Urinary bladder (tissue), 4 donors: ENCODE measurements at places on chromosomes 13 and 19.

DNA sequence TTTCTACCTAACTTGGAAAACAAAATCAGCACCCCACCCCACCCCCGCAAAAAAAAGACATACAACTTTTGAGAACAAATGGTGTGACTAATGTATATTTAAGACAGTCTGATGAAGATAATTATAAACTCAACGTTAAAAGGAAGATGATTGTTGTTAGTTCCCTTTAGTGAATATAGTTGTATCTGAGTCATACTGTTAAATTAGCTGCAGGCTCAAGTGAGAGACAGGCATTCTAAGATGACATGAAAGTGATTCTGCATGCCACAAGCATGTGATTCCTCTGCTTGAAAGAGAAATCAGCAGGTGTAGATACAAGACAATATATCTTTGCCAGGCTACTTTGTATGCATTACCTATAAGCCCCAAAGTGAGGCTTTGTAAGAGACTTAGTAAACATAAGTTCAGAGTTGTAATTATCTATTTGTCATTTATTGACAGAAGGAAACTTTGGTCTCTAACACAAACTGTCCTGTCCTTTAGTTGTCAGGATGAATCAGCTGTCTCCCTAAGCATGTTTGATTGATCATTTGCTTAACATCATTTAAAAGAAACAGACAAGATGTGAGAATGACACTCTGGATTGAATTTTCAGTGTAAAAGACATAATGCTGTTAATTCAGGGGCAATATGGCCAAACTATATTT lies 319.4 kb upstream of the HTR2A start:
- no peak for DNase-seq

- DNase-seq = no peak
Observed at GRCh38 chr13:32845952-32846950, 170.0 kb upstream of the KL start.

DNA sequence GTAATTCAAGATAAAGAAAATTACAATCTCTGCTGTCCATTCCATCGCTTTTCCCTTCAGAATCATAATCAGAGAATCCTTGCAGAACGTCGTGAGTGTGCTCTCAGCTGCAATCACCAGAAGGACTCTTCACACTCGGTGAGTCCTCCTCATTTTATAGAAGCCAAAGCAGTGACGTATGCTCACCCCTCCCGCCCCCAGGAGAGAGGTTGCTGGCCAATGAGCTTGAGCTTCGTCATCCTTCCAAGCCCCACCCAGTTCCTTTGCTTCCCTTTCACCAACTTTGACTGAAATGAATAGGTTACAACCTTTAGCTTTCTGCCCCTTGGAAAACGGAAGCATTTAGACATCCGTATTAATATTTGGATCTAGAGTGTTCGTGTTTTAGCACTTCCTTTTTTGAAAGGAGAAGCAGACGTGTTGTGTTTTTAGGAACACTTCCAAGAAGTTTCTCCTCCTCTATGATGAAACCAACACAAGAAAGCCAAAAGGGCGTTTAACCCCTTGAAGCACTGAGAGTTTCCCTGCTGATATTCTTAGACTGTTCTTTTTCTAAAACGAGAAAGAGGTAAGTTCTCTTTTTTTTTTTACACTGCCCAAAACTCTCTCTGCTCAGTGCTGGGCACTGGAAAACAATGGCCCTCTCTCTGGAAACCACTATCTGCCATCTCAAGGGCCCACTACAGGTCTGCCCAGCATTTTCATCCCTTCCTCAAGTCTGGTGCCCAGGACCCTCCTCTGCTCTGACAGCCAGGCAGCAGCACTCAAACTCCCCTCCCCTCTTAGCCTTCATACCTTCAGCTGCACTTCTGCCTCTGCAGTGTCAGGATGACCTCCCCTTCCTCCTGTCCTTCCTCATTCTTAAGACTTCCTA lies 44.3 kb upstream of the CEACAM21 start:
- peak; percentile 11 for DNase-seq

DNA sequence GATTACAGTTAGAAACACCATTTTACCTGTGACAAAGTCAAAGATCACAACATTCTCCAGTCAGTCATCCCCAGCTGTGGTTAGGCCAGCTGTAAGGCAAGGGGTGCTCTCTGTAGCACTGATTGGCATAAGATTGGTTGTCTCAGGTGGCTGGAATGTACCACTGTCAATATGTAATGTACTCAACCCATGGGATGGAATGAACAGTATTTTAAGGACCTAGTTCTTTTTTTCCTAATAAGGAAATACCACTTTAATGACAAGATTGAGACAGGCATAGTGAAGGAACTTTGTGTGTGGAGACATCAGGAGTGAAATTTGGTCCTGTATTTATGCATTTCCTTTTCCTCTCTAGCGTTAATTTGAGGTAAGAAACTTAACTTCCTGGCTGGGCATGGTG lies 310.7 kb downstream of the ITGBL1 start:
- no peak for DNase-seq

- no peak for DNase-seq
Observed at GRCh38 chr19:55175117-55175867, 4.8 kb downstream of the SYT5 start.

GRCh38 chr19:46714444-46715106 lies 2.3 kb downstream of the PRKD2 start:
- DNase-seq = no peak

DNA sequence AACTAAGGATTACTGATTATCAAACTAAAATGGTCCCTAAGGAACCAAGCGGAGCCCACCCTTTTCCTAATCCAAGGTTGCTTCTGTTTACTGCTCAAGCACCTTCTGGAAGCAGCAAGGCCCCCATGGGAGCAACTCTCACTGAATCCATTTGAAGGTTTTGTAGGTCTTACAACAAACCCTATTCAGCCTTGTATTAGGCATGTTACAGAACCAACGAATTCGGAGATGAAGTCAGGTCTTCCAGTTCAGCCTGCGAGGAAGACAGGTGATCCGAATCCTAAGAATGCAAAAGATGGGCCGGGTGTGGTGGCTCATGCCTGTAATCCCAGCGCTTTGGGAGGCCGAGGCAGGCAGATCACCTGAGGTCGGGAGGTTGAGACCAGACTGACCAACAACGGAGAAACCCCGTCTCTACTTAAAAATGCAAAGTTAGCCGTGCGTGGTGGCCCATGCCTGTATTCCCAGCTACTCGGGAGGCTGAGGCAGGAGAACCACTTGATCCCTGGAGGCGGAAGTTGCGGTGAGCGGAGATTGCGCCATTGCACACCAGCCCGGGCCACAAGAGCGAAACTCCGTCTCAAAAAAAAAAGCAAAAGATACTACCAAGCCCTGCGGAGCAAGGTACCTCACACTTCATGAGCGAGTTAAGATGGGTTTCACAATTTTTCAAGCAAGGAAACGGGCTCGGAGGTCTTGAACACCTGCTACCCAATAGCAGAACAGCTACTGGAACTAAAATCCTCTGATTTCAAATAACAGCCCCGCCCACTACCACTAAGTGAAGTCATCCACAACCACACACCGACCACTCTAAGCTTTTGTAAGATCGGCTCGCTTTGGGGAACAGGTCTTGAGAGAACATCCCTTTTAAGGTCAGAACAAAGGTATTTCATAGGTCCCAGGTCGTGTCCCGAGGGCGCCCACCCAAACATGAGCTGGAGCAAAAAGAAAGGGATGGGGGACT lies 609 bp downstream of the ZAR1L start:
- DNase-seq = peak; percentile 31

- DNase-seq = no peak
Observed at GRCh38 chr19:848386-848921, 3.6 kb upstream of the ELANE start.

DNA sequence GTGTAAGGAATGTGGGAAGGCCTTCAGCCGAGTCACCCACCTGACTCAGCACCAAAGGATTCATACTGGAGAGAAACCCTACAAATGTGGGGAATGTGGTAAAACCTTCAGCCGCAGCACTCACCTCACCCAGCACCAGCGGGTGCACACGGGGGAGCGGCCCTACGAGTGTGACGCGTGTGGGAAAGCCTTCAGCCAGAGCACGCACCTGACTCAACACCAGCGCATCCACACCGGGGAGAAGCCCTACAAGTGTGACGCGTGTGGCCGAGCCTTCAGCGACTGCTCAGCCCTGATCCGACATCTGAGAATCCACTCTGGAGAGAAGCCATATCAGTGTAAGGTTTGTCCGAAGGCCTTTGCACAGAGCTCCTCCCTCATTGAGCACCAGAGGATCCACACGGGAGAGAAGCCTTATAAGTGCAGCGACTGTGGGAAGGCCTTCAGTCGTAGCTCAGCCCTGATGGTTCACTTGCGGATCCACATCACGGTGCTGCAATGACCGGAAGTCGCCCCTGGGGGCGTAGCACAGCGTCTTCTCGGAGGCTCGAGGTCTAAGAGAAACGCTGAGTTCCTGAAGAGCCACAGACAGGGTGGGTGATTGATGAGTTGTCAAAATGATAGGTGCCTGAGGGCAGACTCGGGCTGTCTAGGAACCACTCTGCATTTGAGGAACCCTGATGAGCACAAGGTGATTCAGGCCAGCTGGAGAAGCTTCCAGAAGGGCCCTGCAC lies 12.2 kb downstream of the ZSCAN22 start:
- DNase-seq = no peak

GRCh38 chr19:32816555-32817099 lies 52.9 kb downstream of the SLC7A9 start:
- no peak for DNase-seq

DNA sequence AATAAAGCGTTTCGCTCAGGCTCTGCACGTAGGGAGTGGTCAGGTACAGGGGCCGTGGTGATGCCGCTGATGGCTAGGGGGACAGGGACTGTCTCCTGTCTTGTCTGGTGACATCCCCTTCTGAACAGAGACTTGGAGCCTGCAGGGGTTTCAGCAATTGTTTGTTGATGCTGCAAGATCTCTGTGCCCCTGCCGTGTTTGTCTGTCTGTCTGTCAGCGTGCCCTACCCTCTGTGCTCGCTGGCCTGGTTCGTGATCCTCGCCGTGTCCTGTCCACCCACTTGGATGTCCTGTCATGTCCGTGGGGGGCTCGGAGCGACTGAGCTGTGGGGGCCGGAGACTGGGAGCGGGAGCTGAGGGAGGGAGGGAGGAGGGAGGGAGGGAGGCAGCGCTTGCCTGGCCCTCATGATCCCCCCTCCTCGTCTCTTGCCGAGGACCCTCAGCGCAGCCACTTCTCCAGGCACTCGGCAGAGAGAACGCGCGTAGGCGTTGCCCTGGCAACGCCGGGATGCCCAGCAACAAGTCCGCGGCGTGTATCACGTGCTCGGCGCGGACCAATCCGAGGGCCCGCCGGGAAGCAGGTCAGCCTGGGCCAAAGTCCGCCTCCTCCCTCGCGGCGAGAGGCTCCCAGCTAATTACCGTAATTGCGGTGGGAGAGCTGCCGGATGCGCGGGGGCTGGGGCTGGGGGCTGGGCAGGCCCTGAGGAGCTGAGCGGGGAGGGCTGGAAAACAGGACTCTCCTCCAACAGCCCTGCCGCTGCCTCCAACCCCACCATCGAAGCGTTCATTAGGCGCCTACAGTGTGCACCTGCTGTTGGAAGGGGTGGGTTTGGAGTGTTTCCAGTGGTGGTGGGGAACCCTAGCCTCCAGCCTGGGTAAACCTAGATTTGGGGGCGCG lies 31.9 kb upstream of the FEM1A start:
- peak; percentile 65 for DNase-seq

- no peak for DNase-seq
Observed at GRCh38 chr13:94712812-94713560, 641 bp upstream of the SOX21 start.

DNA sequence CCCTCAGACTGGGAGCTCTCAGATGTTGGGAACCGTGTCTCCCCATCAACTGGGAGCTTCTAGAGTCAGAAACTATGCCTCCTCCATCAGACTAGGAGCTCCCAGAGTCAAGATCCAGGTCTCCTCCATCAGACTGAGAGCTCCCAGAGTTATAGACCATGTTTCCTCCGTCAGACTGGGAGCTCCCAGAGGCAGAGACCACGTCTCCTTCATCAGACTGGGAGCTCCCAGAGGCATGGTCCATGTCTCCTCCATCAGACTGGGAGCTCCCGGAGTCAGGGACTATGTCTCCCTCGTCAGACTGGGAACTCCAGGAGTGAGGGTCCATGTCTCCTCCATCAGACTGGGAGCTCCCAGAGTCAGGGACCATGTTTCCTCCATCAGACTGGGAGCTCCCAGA lies 10.0 kb downstream of the CEACAM16 start:
- DNase-seq = no peak
